ENCODE measurements at places on chromosomes 1 and 21. TPM values are rescaled to one million over a fixed set of nuclear protein-coding genes. Genes with fewer than 3 reads are reported as not detected.

GRCh38 chr1:112706505-112707220, at the start of gene RHOC:
Gene RHOC (minus strand): TSS chr1:112707127. CDS start chr1:112703799, 3,328 bp downstream.
- peaks cover 43% of the 10 kb centered on the region for H3K27me3 ChIP-seq
- peak; percentile 49 for DNase-seq
- H3K27ac ChIP-seq = peak within 1 kb of the TSS; percentile 91
- H3K4me1 ChIP-seq = peaks cover 30% of the 10 kb centered on the region

Gene CACHD1
- 36.0 TPM for total RNA-seq

Gene LIPI
- not detected for total RNA-seq

DNA sequence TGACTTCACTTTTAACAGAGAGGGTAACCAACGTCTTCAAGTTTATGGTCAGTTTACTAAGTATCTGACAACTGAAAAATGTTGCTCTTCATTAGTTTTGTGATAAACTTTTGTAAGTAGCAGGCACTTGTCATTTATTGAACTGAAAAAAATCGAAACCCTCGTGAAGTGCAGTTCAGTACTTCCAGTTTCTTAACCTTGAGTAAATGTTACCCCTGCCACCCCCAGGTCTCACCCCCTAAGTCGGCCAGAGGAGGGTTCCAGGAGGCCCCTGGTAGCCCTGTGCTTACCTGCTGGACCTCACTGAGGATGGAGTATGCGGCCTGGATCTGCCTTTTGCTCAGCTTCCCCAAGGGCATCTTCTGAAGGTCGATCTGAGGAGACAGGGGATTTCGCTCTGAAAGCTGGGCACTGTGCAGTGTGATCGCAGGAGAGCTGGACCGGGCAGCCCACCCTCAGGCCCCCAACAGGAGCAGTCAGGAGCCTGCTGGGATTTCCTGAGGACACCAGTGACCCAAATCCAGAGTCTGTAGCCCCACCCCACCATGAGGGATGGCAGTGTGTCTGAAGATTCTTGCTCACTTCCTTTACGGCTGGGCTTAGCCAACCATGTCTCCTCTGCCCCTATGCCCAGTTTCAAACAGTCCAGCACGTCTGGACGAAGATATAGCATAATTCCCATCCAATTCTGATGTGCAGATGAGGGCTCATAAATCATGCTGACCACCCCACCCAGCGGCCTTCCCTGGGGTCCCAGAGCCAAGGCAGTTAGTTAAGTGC, 37.6 kb downstream of the PARP1 start:
- no peaks in the 10 kb centered on the region for H3K4me1 ChIP-seq
- no peak overlapping the region for H3K27ac ChIP-seq
- H3K27me3 ChIP-seq = no peaks in the 10 kb centered on the region
- no peak overlapping the region for H3K4me3 ChIP-seq

GRCh38 chr1:72724951-72725861, 442.9 kb upstream of the NEGR1 start:
- H3K27ac ChIP-seq = no peak overlapping the region
- peak; percentile 19 for DNase-seq
- H3K4me1 ChIP-seq = no peaks in the 10 kb centered on the region

DNA sequence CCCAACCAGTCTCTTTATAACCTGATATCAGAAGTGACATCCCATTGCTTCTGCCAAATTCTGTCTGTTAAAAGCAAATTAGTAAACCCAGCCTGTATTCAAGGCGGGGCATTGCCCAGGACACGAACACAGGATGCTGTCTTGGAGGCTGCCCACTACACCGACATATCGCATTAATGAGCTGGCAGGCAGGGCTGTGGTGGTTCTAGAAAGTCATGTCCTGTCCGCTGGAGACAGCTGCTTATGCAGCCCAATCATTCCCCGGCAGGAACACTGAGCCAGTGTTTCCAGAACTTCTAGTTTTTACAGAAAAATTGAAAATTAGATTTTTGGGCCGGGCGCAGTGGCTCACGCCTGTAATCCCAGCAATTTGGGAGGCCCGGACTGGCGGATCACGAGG, 19.3 kb downstream of the C1orf167 start:
- no peak overlapping the region for H3K27ac ChIP-seq
- H3K4me1 ChIP-seq = peaks cover 2% of the 10 kb centered on the region
- no peak overlapping the region for H3K4me3 ChIP-seq
- peaks cover 5% of the 10 kb centered on the region for H3K27me3 ChIP-seq
- H3K36me3 ChIP-seq = no peaks in the 10 kb centered on the region

GRCh38 chr1:70361727-70362398, 7.3 kb upstream of the ANKRD13C start:
- H3K27ac ChIP-seq = peak overlapping the region; percentile 26
- DNase-seq = no peak
- H3K27me3 ChIP-seq = no peaks in the 10 kb centered on the region

DNA sequence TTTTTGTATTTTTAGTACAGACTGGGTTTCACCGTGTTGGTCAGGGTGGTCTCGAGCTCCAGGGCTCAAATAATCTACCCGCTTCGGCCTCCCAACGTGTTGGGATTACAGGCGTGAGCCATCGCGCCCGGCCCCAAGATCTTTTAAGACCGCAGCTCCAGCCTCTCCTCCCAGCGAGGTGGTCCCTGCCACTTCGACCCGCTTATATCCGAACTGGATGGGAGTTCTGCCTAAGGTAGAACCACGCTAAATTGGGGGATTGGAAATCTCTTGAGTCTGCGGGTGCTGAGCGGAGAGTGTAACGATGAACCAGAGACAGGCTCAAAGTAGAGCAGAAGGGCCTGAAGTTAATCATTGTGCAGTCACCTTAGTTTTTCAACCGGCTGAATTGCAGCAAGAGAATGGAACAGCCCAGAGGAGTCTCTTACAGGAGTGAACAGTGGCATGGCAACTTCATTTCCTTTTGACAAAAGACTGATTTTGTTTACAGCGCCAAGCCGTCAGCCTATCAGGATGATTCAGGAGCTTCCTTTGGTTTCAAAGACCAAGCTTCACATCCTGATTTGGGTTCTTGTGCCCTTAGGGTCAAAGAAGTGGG, 726 bp upstream of the CYB5R1 start:
- no peak for DNase-seq
- peak overlapping the region; percentile 95 for H3K27ac ChIP-seq
- H3K4me1 ChIP-seq = peaks cover 14% of the 10 kb centered on the region
- peak overlapping the region; percentile 86 for H3K4me3 ChIP-seq

- H3K4me3 ChIP-seq = no peak overlapping the region
- H3K36me3 ChIP-seq = peaks cover 32% of the 10 kb centered on the region
- DNase-seq = no peak
- no peaks in the 10 kb centered on the region for H3K27me3 ChIP-seq
- H3K4me1 ChIP-seq = no peaks in the 10 kb centered on the region
These were observed 33.9 kb upstream of the SDC3 start for GRCh38 chr1:30942326-30942963.

DNA sequence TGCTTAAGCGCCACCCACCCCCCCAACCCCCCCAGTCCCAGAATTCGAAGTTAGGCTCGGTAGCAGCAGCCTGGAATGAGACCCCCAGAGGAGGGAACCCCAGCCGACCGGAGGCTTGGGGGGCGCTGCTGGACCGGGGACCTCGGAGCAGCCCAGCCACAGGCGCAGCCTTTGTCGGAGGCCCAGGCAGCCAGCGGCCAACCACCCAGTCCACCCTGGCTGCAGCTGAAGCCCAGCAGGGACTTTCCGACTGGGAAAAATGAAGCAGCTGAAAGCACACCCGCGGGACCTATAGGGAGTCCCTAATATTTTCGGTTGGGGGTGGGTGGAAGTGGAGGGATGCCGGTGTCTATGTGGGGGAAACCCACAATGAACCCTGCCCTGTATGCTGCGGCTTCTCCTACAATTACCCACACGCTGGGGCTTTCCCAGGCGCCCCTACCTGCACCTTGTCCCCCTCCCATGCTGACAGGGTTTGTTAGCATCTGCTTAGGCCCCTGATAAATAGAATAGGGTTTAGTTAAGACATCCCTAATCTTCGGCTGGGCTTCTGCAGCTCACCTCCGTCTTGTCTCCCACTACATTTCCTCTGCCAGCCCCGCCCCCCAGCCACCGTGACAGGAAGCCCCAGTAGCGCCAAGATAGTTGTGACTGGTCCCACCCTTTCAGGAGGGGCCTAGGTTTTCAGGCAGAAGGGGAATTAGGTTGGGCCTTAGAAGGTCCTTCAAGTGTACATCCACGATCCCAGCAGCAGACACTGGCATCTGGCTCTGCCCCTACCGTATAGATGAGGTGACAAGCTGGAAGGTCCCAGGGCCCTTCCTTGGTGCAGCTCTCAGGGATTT, 838 bp downstream of the CCDC28B start:
- H3K27ac ChIP-seq = peak overlapping the region; percentile 71
- peaks cover 18% of the 10 kb centered on the region for H3K4me1 ChIP-seq
- peaks cover 3% of the 10 kb centered on the region for H3K36me3 ChIP-seq
- H3K4me3 ChIP-seq = peak overlapping the region; percentile 84

- H3K4me3 ChIP-seq = no peak overlapping the region
- no peak for DNase-seq
- H3K27ac ChIP-seq = no peak overlapping the region
- H3K27me3 ChIP-seq = no peaks in the 10 kb centered on the region
- no peaks in the 10 kb centered on the region for H3K36me3 ChIP-seq
These were observed 164.7 kb downstream of the NRIP1 start for GRCh38 chr21:14900058-14900457.

DNA sequence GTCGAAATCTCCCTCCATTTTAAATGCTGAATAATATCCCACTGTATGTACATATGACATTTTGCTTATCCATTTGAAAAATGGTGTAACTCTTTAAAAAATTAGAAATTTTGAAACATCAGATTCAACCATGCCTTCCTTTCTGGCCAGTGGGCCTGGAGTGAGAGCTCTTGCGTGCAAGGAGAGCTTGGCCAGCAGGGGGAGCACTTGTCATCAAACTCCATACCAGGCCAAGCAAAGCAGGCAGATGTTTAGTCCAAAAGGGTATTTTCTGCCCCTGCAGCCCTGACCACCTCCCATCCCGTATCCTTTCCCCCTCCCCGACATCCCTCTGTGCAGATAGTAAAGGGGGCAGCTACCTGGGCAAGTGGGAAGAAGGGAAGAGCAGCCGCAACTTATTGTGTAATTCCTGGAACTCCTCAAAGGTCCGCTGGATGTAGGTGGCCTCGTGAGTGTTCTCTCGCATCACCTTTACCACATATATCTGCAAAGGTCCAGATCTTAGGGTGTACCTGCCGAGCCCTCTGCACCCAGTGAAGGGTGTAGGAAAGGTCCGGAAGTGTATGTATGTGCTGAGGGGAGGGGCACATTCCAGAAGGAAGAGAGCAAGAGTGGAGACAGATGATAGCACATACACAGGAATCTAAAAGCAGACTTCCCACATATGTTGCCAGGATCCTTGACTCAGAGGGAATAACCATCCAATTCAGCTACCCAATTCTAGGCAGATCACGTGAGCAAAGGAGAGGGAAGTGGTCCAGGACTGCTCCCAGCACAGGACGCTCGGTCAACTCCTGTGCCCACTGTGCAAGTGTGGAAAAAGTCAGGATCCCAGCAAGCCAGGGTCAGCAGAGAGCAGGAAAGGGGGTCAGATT, 19.9 kb upstream of the PPP1R15B start:
- no peaks in the 10 kb centered on the region for H3K27me3 ChIP-seq
- no peak overlapping the region for H3K4me3 ChIP-seq
- H3K4me1 ChIP-seq = no peaks in the 10 kb centered on the region
- peak; percentile 65 for DNase-seq
- H3K36me3 ChIP-seq = peaks cover 32% of the 10 kb centered on the region

DNA sequence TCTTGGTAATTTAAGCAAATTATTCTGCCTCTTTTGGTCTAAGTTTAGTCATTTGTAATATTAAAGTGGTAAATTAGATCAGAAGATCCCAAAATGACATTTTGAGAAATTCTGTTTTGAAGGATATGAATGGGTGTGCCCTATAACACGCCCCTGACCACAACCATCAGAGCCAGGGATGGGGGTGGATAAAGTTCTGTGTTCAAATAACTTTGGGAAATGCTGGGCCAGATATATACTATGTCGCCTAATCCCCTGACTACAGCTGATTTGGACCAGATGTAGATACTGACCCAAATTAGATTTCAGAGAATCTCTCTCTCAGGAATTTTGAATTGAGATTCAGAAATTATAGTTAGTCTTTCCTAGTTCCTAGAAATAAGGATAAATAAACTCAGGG, 21.2 kb upstream of the EDEM3 start:
- no peak overlapping the region for H3K27ac ChIP-seq
- no peaks in the 10 kb centered on the region for H3K27me3 ChIP-seq
- H3K4me1 ChIP-seq = no peaks in the 10 kb centered on the region
- no peak overlapping the region for H3K4me3 ChIP-seq
- no peak for DNase-seq
- H3K36me3 ChIP-seq = no peaks in the 10 kb centered on the region

DNA sequence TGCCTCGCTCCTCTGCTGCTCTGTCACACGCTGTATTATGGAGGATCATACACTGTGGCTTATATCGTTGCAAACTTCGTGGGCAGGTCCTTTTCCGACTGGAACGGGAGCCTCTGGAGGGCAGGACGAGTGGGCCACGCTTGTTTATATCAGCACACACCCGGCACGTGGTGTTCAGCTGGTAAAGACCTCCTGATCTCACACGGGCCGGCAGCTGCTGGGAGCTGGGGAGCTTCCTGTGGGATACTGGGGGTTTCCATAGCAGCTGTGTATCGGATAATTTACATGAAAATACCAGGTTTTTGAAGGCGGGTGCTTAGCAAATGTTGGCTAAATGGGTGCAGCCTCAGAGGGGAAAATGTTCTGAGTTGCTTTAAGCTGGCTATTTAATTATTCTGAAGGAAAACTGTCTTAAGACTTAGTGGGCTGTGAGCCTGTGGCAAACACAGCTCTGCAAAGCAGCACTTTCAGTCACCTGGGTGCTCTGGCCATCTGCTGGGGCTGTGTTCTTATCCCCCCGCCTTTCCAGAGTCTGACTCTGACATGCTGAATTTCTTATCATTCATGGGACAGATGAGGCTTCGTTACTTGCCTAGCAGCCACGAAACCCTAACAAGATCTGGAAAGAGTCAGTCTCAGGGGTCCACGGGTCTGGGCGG, 103.6 kb upstream of the GCLM start:
- H3K27me3 ChIP-seq = peaks cover 29% of the 10 kb centered on the region
- H3K4me3 ChIP-seq = no peak overlapping the region
- H3K27ac ChIP-seq = no peak overlapping the region

GRCh38 chr1:218478336-218478735, 133.2 kb downstream of the TGFB2 start:
- no peaks in the 10 kb centered on the region for H3K36me3 ChIP-seq
- H3K27me3 ChIP-seq = no peaks in the 10 kb centered on the region
- H3K27ac ChIP-seq = no peak overlapping the region
- H3K4me1 ChIP-seq = peaks cover 1% of the 10 kb centered on the region
- no peak for DNase-seq

Gene EXOSC10
- total RNA-seq = 104 TPM

DNA sequence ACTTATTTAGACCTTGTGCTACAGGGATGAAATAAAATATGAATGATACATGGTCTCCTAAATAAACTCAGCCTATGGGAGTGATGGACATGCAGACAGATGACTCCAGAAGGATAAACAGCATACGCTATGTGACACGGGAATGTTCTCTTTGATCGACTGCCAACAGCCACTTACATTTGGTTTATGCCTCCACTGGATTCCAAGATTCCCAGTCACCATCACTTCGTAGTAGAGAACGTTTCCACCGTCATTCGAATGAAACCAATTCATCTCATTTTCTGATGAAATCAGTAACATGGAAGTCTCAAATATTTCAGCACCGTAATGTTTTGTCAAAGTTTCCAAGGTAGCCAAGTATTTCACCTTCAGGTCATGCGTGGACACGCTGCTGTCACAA, 99.7 kb downstream of the JAK1 start:
- H3K27ac ChIP-seq = no peak overlapping the region
- H3K36me3 ChIP-seq = peaks cover 24% of the 10 kb centered on the region
- DNase-seq = no peak
- no peak overlapping the region for H3K4me3 ChIP-seq

Measured in progenitor cell of endocrine pancreas (in vitro differentiated cells).